ENCODE measurements at places on chromosomes 7 and 10.

- DNase-seq: no peak
These were observed 643.4 kb downstream of the DNAJB9 start for GRCh38 chr7:109213081-109213480.

DNA sequence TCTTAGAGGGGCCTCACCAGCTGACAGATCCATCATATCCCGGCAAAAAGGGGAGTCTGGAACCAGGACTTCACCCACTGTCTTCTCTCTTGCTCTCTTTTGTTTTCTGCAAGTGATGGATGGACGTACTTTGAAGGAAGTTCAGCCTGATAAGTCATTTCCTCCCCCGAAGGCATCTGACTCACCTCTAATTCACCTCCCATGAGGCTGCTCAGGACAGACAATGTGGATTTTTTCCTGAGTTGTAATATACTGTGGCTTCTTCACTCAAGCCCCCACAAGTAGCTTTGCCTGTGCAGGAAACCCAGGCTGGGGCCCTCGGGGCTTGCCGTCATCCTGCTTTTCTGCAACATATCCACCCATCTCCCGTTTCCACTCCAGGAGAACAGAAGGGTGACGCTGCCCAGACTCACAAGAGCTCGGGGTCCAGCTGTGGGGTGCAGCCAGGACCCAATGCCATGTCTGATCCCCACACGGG is 70.4 kb downstream of the ASB13 start:
- DNase-seq: no peak

- no peak for DNase-seq
These were observed 3.4 kb upstream of the PIP4K2A start for GRCh38 chr10:22717728-22718127.

DNA sequence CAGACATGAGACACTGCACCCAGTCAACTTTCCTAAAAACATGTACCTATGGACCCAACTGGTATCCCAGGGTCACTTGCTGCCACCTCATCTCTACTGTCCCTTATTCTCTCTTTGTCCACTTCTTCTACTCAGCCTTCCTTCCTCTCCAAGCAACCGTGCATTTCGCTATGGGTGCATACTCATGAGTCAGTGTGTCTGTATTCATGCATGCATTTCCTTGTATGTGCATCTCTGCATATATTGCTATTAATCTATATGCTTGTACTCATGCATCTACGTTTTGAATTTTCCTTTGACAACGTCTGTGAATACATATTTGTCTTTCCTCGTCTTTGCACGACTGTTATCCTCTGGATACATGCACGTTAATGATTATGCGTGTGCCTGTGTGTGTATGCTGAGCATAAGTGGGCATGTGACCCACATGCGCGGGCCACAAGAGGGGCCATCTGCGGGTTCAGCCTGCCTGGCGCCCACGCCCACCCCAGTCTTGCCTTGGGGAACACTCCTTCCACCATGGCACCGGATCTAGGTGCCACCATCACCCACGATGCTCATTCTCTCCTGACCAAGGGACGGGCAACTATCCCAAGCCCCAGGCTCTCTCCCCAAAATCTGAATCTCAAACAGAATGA is 23.3 kb downstream of the KIAA1549 start:
- DNase-seq: no peak

DNA sequence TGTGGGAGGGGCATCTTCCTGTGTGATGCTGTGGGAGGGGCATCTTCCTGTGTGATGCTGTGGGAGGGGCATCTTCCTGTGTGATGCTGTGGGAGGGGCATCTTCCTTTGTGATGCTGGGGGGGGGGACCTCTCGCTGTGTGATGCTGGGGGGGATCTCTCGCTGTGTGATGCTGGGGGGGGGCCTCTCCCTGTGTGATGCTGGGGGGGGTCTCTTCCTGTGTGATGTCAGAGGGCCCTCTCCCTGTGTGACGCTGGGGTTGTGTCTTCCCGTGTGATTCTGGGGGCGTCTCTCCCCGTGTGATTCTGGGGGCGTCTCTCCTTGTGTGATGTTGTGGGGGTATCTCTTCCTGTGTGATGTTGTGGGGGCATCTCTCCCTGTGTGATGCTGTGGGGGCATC is 27.9 kb upstream of the DPYSL4 start:
- DNase-seq: no peak

- DNase-seq: no peak
These were observed 185.0 kb upstream of the TMEM196 start for GRCh38 chr7:19958309-19958896.

Data from NCI-H748 treated with DMSO at 0.1 percent for 48 hours (cell line).